CD4-positive, alpha-beta memory T cell (primary cell): ENCODE measurements at places on chromosomes 12 and 14. TPM values are rescaled to one million over a fixed set of nuclear protein-coding genes. Genes with fewer than 3 reads are reported as not detected.
A peak's percentile ranks its signal among the peaks of the same experiment; 100 is the strongest.

The TESPA1 gene
- total RNA-seq = 269 TPM

The FOXA1 gene
- total RNA-seq = not detected

The FOXN4 gene
- not detected for total RNA-seq

The CLEC4A gene
- 2.1 TPM for total RNA-seq

The RBP5 gene
- total RNA-seq = 1.3 TPM

- no peak overlapping the region for H3K4me3 ChIP-seq
- no peak for DNase-seq
- no peak overlapping the region for H3K27ac ChIP-seq
- H3K36me3 ChIP-seq = no peaks in the 10 kb centered on the region
- no peaks in the 10 kb centered on the region for H3K4me1 ChIP-seq
Measured at GRCh38 chr12:104006929-104007328, 41.3 kb downstream of the TDG start.

DNA sequence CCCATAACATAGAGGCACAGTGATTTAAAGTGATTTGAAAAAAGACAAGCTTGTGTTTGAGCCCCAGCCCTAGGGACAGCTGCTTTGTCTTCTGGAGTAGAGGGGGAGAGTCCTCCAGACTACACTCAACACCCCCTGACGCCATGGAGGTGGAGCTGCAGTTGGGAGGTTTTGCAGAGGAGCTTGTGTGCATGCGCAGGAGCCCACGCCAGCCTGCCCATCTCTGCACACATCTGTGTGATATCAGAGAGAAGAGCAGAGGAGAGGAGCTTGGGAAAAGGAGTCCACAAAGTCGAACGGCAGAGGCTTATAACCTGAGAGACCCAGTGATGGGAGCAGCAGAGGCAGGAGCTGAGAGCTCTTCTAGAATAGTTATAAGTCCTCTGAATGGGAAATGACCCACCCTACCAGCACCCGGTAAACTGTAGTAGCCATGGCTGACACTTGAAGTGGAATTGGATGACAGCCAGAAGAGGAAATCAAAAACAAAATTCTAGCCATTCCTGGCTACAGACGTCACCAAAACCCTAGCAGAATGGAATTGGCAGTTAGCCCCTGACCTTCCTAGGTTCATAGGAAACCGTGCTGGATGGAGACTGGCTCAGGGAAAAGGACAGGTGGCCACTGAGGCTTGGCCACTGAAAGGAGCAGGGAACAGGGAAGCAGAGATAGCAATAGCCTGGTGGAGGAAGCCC, 185.1 kb upstream of the VASH1 start:
- no peak overlapping the region for H3K27ac ChIP-seq
- no peak for DNase-seq
- no peaks in the 10 kb centered on the region for H3K4me1 ChIP-seq
- no peaks in the 10 kb centered on the region for H3K27me3 ChIP-seq
- no peaks in the 10 kb centered on the region for H3K36me3 ChIP-seq
- H3K4me3 ChIP-seq = no peak overlapping the region

- H3K36me3 ChIP-seq = no peaks in the 10 kb centered on the region
- no peak overlapping the region for H3K4me3 ChIP-seq
- DNase-seq = no peak
- H3K27me3 ChIP-seq = no peaks in the 10 kb centered on the region
- no peaks in the 10 kb centered on the region for H3K4me1 ChIP-seq
- no peak overlapping the region for H3K27ac ChIP-seq
Measured at GRCh38 chr12:2412305-2412643, 359.5 kb downstream of the CACNA1C start.

DNA sequence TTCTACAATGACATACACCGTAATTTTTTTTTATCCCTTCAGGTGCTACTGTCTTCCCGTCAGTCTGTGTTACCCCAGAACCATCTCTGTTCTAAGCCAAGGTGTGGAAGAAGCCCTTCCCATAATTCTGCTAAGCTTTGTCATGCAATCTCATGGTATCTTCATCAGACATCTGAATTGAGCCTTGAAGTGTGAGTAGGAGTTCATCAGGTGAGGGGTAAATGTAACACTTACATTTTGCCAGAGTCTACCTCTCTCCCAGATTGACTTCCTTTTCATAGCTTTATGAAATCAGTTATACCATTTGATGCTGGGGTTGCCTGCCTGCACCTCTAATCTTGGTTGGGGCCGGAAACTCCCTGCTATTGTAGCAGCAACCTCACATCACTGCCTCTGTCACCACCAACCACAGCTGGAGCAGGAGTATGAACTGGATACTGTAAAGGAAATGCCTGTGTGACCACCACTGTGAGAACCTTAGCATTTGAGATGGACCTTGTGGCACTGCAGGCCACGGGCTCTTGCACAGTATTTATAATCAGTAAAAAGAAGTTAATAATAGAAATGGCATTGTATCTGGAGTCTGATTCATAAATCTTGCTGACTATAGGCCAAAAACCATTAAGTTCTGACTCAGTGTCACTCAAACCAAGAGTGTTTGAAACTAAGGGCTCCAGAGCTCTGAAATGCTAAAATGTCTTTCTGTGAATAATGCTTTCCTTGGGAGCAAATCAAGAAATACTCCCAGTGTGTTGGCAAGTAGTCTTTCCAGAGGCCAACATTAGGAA, 58.7 kb upstream of the STK38L start:
- H3K27me3 ChIP-seq = no peaks in the 10 kb centered on the region
- H3K27ac ChIP-seq = no peak overlapping the region
- no peaks in the 10 kb centered on the region for H3K36me3 ChIP-seq
- DNase-seq = peak; percentile 12
- H3K4me1 ChIP-seq = peaks cover 9% of the 10 kb centered on the region

DNA sequence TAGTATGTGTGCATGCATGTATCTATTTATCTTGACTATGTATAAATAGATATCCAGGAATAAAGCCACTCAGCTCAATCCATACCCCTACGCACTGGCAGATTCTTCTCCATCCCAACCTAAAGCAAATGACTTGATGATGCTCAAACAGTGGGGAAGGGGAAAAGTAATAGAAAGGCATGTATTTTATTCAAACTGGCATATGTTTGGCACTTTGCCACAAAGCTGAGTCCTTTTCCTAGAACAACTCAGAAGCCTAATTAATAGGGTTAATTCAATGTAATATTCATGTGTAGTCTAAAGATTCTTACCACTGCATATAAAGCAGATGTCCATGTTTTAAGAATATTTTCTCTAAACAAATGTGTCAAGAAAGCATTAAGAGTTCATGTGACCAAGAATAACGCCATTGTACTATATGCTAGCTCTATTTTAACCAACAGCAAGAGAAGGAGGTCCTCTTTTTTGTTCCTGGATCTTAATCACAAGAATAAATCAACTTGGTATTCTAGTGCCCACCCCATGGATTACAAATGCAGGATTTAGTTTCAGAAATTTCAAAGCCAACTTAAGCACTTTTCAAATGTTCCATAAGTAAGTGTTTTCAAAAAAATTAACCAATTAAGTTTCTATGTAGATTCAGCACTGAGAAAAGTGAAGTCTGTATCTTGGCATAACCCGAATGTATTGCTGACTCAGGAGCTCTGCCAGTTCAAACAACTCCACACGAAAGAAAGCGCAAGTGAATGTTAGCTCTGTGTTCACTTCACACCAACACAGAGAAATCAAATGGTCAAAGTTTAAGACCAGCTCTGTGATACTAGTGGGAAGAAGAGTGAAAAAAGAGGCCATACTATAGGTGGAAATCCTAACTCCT, 233.6 kb downstream of the MED13L start:
- H3K4me1 ChIP-seq = peaks cover 3% of the 10 kb centered on the region
- H3K27me3 ChIP-seq = no peaks in the 10 kb centered on the region
- DNase-seq = no peak
- H3K36me3 ChIP-seq = no peaks in the 10 kb centered on the region
- H3K4me3 ChIP-seq = no peak overlapping the region
- no peak overlapping the region for H3K27ac ChIP-seq

DNA sequence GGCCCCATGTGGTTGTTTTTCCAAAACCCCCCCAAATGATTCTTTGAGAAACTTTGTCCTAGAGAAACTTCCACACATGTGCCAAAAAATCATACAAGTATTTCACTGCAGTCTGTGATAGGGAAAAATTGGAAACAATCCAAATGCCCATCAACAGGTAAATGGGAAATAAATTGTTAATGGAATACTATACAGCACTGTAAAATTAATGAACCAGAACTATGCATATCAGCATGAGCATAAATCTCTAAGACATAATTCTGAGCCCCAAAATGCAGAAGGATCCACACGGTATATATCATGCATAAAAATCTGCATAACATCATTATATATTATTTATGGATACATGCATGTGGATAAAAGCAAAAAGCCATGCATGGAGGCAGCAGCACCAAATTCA, 5.3 kb upstream of the FICD start:
- no peak overlapping the region for H3K4me3 ChIP-seq
- DNase-seq = no peak
- H3K4me1 ChIP-seq = peaks cover 12% of the 10 kb centered on the region
- no peaks in the 10 kb centered on the region for H3K27me3 ChIP-seq

GRCh38 chr12:132703641-132704040, 7.0 kb upstream of the PGAM5 start:
- no peak overlapping the region for H3K27ac ChIP-seq
- no peak overlapping the region for H3K4me3 ChIP-seq

- no peaks in the 10 kb centered on the region for H3K36me3 ChIP-seq
- peak overlapping the region; percentile 6 for H3K27ac ChIP-seq
- DNase-seq = peak; percentile 36
Measured at GRCh38 chr14:21768116-21768874, 94.7 kb upstream of the OR4E1 start.

- H3K4me1 ChIP-seq = no peaks in the 10 kb centered on the region
Measured at GRCh38 chr12:28941248-28941647, 207.8 kb upstream of the FAR2 start.

DNA sequence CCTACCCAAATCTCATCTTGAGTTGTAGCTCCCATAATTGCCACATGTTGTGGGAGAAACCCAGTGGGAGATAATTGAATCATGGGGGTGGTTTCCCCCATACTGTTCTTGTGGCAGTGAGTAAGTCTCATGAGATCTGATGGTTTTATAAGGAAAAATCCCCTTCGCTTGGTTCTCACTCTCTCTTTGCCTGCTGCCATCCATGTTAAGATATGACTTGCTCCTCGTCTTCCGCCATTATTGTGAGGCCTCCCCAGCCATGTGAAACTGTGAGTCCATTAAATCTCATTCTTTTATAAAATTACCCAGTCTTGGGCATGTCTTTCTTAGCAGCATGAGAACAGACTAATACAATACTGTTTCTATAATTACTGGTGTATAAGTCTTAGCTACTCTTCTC, 6.5 kb upstream of the BCAT1 start:
- H3K27ac ChIP-seq = no peak overlapping the region
- DNase-seq = no peak
- no peaks in the 10 kb centered on the region for H3K4me1 ChIP-seq
- no peaks in the 10 kb centered on the region for H3K36me3 ChIP-seq

DNA sequence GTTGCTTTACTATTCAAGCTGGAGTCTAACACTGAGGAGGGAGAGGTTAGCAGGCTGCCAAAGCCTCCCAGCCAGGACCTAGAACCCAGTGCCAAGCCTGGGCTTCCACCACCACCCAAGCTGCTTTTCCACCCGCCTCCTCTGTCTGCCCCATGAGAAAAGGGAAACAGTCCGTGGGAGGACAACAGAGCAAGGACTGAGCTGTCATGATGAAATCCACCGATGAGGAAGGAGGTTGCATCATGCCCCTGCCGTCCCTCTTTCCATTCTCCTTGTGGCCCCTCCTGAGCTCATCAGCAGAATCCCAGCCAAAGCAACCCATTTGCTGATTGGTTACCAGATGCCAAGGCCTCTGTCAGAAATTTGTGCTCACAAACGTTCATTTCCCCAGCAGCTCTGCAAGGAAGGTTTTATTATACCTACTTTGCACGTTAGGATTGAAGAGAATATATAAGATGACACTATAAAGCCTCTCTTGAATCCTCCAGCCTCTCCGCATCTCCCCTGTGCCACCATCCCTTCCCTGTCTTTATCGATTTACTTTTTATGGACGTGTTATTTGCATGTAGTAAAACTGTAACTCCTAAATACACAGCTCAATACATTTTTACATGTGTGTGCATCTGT, 6.3 kb upstream of the SERPINA1 start:
- DNase-seq = no peak
- H3K4me3 ChIP-seq = no peak overlapping the region
- H3K27ac ChIP-seq = no peak overlapping the region
- no peaks in the 10 kb centered on the region for H3K36me3 ChIP-seq

- DNase-seq = no peak
- no peak overlapping the region for H3K4me3 ChIP-seq
- H3K36me3 ChIP-seq = no peaks in the 10 kb centered on the region
Measured at GRCh38 chr14:68607081-68607866, 185.6 kb downstream of the ZFP36L1 start.

- H3K36me3 ChIP-seq = no peaks in the 10 kb centered on the region
- no peak overlapping the region for H3K4me3 ChIP-seq
- H3K4me1 ChIP-seq = peaks cover 36% of the 10 kb centered on the region
- peak; percentile 71 for DNase-seq
- H3K27me3 ChIP-seq = no peaks in the 10 kb centered on the region
- H3K27ac ChIP-seq = no peak overlapping the region
Measured at GRCh38 chr12:116594325-116595038, 35.3 kb downstream of the MAP1LC3B2 start.

- H3K36me3 ChIP-seq = no peaks in the 10 kb centered on the region
- H3K4me1 ChIP-seq = no peaks in the 10 kb centered on the region
- no peak overlapping the region for H3K4me3 ChIP-seq
- no peak overlapping the region for H3K27ac ChIP-seq
Measured at GRCh38 chr12:94429191-94429590, 30.5 kb downstream of the CEP83 start.

DNA sequence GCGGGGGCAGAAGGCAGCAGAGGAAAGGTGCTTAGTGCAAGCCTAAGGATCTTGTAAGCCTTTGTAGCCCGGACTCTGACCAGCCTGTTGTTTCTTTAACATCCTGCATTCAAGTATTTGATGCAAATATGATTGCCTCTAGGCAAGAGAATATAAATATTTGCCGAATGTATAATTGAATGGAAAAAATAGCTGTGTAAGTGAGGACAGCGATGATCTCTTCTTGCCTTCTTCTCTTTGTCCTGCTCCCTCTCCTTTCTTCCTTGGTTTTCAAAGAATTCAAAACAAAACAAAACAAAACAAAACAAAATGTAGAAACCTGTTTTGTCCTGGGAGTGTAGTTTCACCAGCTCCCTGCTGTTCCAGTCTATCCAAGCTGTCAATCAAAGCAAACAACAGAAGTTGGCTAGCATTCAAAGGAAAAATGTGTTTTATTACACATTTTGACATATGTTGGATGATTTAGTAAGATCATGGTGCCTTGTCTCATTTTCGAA, 74.9 kb upstream of the CPM start:
- H3K4me1 ChIP-seq = no peaks in the 10 kb centered on the region
- H3K27ac ChIP-seq = no peak overlapping the region
- no peaks in the 10 kb centered on the region for H3K36me3 ChIP-seq
- no peaks in the 10 kb centered on the region for H3K27me3 ChIP-seq
- no peak overlapping the region for H3K4me3 ChIP-seq
- DNase-seq = no peak

DNA sequence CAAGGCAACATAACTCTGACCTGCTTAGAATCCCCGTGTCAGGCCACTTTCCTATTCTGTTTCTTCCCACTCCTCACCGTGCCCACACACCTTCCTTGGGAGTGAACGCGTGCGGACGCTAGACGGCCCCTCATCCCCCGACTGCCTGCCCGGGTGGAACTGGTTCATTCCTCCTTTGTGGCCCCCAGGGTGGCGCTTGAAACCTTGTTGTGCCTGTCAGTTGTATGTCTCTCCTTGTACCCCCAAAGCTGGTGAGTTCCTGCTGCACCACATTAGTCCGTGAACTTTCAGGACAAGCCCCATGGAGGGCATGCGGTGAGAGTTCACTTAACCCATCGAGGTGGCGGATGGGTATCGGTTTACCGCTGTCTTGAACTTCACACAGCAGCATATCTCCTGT, 46.7 kb downstream of the SSH1 start:
- no peak overlapping the region for H3K4me3 ChIP-seq
- no peaks in the 10 kb centered on the region for H3K27me3 ChIP-seq
- peaks cover 25% of the 10 kb centered on the region for H3K36me3 ChIP-seq
- H3K27ac ChIP-seq = no peak overlapping the region
